T-cell (primary cell): ENCODE measurements at places on chromosomes 6 and 20.

- DNase-seq: no peak
These were observed 131.6 kb upstream of the ID4 start for GRCh38 chr6:19705606-19706005.

GRCh38 chr6:24522228-24523176, 27.7 kb downstream of the ALDH5A1 start:
- no peak for DNase-seq

GRCh38 chr6:16681260-16681873, 79.9 kb downstream of the ATXN1 start:
- DNase-seq: no peak

GRCh38 chr6:166604911-166605310, 18.4 kb upstream of the RAMACL start:
- no peak for DNase-seq

DNA sequence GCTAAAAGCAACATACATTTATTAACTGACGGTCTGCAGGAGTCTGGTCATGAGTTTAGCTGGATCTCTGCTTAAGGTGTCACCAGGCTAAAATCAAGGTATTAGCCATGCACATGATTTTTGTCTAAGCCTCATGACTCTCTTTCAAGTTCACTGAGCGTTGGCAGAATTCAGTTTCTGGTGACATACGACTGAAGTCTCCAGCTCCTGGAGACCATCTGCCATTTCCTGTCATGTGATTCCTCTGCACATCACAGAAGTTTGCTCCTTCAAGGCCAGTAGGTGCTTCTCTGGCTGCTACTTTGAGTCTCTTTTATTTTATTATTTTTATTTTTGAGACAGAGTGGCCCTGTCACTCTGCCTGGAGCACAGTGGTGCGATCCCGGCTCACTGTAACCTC, 148.4 kb upstream of the EYA4 start:
- DNase-seq: no peak

DNA sequence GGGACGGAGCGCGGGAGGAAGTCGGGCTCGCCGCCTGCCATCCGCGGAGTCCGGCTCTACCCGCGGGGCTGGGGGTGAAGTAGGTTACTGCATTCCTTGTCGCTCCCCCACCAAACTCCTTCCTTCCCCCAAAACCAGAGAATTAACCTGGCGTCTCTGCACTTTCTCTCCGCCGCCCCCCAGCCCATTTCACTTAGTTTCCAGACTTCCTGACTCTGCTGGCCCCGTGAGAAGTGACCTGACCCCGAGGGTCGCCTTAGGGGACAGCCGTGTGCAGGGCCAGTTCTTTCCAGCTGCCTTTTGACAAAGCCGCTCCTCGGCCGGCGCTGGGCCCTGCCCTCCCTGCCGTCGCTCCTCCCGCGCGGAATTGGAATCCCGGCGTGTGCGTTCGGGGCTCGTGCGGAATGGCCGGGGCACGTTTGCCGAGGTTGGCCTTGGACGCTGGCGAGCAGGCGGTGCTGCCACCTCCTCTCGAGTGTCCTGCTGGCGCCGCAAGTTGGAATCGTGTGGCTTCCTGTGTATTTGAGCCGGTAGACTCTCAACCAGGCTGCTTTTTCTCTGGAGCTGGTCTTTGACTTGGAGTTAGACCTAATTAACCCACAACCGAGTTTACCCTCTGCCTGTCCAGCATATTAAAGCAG, 650 bp downstream of the DCBLD1 start:
- DNase-seq: peak; percentile 10

- DNase-seq: no peak
These were observed 184.7 kb upstream of the RALGAPA2 start for GRCh38 chr20:20897145-20897544.

DNA sequence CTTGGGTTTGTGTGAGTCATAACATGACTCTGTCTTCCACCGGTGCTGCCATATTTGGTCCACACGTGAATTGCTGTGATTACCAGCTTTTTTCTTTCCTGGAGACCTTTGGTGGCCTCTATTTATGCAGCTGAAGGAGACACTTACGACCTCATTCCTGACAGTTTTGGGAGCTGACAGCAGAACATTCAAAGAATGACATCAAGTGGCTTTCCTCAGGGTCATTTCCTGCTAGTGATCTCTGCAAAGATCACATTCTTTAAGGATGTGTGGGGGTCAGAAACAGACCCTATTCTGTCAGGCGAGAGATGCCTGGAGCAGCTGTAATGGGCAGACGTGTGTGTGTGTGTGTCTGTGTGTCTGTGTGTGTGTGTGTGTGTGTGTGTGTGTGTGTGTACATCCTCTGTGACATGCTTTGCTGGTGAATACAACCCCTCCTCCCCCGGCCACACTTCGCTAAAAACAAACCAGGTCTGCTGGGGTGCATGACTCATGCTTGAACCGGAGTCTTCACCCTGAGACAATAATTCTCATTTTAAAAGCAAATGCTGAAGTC, 115.6 kb downstream of the TMEM170B start:
- DNase-seq: no peak

GRCh38 chr20:60669211-60669610, 582.9 kb upstream of the CDH4 start:
- no peak for DNase-seq

DNA sequence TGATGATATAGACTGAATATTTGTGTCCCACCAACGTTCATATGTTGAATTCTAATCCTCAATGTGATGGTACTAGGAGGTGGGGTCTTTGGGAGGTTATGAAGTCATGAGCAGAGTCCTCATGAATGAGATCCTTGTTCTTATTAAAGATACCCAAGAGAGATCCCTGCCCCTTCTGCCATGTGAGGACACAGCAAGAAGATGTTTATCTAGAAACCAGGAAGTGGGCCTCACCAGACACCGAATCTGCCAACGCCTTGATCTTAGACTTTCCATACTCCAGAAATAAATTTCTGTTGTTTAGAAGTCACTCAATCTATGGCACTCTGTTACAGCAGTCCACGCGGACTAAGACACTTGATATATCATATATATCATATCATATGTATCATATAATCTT, 67.7 kb upstream of the GCM1 start:
- DNase-seq: no peak

- DNase-seq: no peak
These were observed 44.3 kb upstream of the PDYN start for GRCh38 chr20:2038161-2038560.

GRCh38 chr6:16746812-16747211, 14.4 kb downstream of the ATXN1 start:
- DNase-seq: no peak
